DMS153 (cell line): ENCODE measurements at places on chromosomes 13 and 19.

- DNase-seq, result no peak
Observed at GRCh38 chr19:48502350-48503018, 9.2 kb downstream of the LMTK3 start.

- DNase-seq, result no peak
Observed at GRCh38 chr19:19597809-19598306, 20.6 kb downstream of the PBX4 start.

- no peak for DNase-seq
Observed at GRCh38 chr13:109725995-109726637, 60.3 kb downstream of the IRS2 start.

- no peak for DNase-seq
Observed at GRCh38 chr13:52003541-52003940, 7.7 kb downstream of the ATP7B start.
